ENCODE measurements at places on chromosomes 12 and 14. TPM values are rescaled to one million over a fixed set of nuclear protein-coding genes. Genes with fewer than 3 reads are reported as not detected.

RD3L gene
- total RNA-seq: not detected

PEX5 gene
- 40.8 TPM for total RNA-seq

TULP3 gene
- total RNA-seq: 10.3 TPM

PLXNC1 gene
- total RNA-seq: 11.0 TPM

KCNA5 gene
- total RNA-seq: 0.33 TPM

SNW1 gene
- 81.4 TPM for total RNA-seq

TAS2R9 gene
- not detected for total RNA-seq

STON2 gene
- 6.1 TPM for total RNA-seq

PTPRO gene
- 3.9 TPM for total RNA-seq

SERPINA10 gene
- 0.05 TPM for total RNA-seq

ZC2HC1C gene
- 1.7 TPM for total RNA-seq

LRRC10 gene
- total RNA-seq: 0.05 TPM

IAPP gene
- total RNA-seq: 0.14 TPM

COCH gene
- 1.7 TPM for total RNA-seq

VRTN gene
- 0.05 TPM for total RNA-seq

- no peak for DNase-seq
Measured at GRCh38 chr14:93742761-93743160, 45.5 kb downstream of the PRIMA1 start.

DNA sequence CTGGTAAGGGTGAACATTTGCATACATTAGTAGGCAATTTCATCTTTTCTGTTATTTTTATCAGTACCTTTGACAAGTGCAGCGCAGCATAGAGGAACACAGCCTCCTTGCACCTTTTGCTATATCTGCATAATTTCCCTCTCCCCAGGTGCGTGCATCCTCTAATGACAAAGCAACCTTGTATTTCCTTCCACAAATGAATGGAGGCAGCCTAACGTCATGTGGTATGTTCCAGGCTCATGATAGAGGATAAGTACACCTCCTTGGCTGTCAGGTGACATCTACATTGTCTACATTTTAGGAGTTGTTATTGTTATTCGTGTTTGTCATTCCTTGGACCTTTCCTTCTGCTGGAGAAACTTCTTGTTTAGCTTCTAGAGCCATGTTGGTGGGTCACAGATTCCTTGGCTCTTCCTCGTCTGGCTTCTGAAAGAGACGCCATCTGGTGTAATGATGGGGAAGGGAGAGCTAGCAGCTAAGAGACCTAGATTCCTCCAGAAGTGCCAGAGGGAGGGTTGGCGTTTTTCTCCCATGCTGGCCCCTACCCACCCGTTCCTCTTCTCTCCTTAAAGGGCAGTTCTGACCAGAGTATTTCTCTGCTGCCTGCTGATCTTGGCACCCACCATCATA lies 37.0 kb downstream of the EVL start:
- no peak for DNase-seq

DNA sequence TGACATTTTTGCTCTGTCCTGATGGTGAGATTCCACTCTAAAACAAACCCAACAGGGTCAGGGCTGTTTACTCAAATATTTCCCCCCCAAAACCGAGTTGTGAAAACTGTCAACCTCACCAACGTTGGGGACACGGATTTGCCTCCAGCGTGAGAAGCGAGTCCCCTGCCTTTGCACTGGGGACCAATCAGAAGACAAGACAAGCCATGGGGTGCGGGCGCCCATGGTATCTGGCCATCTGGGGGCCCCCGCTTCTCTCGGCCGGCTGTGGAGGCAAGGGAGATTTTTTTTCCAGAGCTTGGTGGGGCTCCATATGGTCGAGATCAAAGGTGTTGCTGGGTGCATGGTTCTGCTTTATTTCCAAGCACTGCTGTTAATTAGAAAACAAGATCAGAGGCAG lies 272.1 kb downstream of the BCL11B start:
- DNase-seq: no peak

- DNase-seq: no peak
Measured at GRCh38 chr12:7118881-7119280, 9.8 kb downstream of the RBP5 start.

DNA sequence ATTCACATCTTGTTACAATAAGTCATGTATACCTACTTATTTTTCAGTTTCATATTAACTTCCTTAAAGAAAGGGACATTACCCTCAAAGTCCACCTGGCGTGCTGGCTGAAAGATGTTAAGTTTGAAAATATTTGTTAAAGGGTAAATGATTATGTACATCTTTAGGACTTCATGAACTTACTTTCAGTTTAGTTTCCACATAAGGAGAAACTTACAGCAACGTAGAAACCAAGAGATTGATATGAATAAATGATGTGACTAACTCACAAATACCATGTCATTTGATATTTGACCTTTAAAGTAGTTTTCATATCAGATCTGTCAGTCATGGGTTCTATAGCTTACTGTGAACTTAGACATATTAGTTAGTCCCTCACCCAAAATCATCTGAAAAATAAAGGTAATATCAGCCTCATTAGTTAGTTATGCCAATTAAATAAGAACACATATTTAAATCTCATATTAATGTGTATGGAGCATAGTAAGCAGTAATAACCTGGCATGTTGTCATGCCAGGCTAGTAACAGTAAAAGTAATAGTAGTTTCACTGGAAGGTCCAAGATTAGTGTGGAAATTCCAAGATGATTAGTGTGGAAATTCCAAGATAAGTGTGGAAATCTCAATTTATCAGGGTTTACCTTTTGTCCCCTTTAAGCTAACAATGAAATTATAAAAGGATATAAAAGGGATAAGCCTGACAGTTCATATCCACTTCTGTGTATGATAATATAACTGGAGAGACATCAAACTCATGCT lies 1.9 kb upstream of the CLEC2D start:
- DNase-seq: no peak

- DNase-seq: no peak
Measured at GRCh38 chr14:78310272-78310671, 140.1 kb downstream of the NRXN3 start.

DNA sequence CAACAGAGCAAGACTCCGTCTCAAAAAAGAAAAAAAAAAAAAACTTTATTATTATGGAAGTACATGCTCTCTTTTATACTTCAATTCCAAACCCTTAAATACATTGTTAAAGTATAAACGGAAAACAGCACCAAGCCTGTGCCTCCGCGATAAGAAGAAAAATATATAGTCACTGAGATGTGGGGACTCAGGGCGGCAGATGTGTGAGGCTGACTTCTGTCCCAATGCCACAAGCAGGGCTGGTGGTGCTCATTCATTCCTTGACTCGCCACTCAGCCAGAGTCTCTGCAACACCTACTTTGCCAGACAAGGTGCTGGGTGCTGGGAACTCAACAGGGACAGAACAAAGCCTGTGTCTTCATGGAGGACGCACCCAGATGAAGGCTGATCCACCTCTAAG lies 13.8 kb downstream of the LGMN start:
- no peak for DNase-seq

DNA sequence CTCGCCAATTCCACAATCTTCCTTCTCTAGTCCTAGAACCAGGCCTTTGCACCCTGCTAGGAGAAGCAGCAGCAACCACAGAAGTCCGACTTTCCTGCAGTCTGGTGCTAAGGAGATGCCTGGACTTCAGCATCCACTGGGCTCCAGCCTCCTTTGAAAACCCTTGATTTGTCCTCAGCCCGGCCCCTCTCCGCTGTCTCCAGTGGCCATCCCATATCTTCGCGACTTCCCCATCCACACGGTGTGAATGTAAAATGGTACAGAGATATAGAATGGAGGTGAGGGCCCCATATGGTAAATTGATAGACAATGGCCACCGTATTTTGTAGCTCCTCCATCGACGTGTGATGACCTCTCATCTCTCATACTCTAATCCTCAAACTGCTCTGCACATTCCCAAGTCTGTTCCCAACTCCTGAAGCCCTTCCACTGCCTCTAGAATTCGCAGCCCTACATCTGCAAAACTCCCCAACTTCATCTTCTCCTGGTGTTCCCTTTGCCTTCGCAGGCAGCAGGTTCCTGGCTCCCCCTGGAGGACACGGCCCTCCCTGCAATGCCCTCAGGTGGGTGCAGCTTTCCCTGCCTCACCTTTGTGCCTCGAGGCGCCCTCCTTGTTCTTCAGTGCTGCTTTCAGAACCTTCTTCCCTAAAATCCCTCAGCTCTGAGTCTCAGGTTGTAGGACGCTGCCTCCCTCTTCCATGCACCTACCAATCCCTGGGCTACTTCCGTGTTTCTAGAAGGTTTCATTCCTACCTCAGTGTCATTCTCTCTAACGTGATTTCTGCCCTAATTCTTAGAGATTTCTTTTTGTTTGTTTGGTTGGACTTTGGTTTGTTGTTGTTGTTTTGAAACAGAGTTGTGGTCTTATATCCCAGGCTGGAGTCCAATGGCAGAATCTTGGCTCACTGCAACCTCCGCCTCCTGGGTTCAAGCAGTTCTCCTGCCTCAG lies 36.7 kb downstream of the TMBIM6 start:
- peak; percentile 74 for DNase-seq

DNA sequence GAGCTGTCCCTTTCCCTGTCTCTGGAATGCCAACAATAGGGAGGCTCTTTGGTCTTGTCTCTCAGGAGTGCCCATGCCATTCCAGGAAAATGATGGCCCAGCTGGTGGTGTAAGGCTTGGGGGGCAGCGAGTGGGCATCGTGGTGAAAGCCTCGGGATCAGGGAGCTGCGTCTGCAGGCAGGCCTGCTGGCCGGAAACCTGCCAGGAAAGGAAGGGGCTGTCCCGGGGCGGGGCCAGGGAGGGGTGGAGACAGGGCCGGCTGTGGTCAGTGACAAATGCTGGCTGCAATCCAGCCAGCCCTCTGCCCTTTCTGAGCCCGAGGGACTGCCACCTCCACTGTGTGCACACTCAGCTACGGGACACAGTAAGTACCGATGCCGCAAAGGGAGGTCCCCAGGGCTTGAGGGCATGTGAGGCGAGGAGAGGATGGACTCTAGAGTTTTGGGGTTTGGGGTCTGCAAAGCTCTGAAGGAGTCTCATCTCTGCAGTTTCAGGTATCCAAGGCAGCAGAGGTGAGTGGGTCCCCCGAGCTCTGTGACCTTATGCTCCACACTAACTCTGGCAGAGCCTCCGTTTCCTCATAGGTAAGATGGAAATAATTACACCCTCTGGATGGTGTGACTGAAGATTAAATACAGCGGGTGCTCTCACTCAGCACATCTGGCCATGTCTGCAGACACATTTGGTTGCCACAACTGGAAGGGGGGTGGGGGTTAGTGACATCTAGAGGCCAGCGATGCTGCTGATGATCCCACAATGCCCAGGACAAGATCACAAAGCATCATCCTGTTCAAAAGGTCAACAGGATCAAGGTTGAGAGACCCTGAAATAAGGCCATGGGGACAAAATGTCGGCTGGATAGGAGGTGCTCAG lies at the start of gene SERPINA5:
Gene SERPINA5 (plus strand): TSS at position 300 of the 873 bp plus-strand sequence. CDS start 5,937 bp downstream, outside the sequence.
- no peak for DNase-seq

GRCh38 chr14:23446291-23446851 lies 10.9 kb upstream of the MYH7 start:
- no peak for DNase-seq

All from thymus (tissue), 14 donors.